ENCODE measurements at places on chromosomes 5 and 9.
A peak's percentile ranks its signal among the peaks of the same experiment; 100 is the strongest.

- DNase-seq, result no peak
Measured at GRCh38 chr5:171335616-171336015, 26.6 kb downstream of the TLX3 start.

DNA sequence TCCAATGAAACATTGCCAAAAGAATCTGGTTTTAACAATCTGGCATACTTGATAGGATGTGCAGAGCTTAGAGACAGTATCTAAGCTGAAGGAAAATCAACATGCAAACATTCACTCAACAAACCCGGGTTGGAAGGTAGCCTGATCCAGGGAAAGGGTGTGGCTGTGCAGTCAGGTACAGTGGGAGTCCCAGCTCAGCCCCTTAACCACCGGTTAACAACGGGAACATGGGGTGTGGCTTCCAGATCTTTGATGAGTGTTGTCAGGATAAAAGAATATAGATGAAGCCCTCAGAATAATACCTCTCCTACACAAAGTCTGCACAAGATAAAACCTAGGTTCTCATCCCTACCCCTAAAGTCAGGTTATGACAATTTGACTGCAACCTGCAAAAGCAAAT is 127.3 kb downstream of the CDK5RAP2 start:
- DNase-seq, result no peak

GRCh38 chr9:113638490-113638889 is 175.0 kb downstream of the RGS3 start:
- no peak for DNase-seq

DNA sequence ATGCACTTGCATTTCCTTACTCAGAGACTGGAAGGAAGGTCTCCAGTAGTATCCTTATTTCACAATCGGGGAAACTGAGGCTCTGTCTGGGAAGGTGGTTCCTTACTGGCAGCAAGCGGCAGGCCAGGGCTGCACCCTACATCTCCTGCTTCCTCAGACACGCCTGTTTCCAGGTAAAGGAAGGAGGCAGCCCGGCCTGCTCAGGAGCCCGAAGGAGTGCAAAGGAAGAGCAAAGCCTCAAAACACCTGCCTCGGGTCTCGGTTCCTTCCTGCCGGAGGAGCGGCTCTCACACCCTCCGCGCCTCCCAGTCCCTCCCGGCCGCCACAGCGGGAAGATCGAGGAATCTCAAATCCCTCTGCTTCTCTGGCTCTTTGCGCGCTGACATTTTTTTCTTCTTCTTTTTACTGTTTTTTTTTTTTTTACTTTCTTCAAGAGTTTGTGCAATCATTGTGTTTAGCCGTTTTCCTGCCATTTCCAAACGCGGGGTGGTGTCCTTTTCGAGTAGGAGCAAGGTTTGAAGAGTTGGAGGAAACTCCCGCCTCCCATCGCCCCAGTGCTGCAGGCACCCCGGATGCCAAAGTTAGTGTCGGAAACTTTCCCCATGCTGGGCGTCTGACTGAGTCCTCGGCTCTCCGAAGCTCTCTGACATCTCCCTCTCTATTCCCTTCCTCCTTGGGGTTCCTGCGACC is 1.0 kb downstream of the GGTA1 start:
- DNase-seq, result peak; percentile 30

GRCh38 chr5:172730981-172731679 is 39.9 kb downstream of the DUSP1 start:
- peak; percentile 89 for DNase-seq

- no peak for DNase-seq
Measured at GRCh38 chr5:150513375-150514309, 5.7 kb downstream of the NDST1 start.
